ENCODE measurements at places on chromosomes 16 and 17.

DNA sequence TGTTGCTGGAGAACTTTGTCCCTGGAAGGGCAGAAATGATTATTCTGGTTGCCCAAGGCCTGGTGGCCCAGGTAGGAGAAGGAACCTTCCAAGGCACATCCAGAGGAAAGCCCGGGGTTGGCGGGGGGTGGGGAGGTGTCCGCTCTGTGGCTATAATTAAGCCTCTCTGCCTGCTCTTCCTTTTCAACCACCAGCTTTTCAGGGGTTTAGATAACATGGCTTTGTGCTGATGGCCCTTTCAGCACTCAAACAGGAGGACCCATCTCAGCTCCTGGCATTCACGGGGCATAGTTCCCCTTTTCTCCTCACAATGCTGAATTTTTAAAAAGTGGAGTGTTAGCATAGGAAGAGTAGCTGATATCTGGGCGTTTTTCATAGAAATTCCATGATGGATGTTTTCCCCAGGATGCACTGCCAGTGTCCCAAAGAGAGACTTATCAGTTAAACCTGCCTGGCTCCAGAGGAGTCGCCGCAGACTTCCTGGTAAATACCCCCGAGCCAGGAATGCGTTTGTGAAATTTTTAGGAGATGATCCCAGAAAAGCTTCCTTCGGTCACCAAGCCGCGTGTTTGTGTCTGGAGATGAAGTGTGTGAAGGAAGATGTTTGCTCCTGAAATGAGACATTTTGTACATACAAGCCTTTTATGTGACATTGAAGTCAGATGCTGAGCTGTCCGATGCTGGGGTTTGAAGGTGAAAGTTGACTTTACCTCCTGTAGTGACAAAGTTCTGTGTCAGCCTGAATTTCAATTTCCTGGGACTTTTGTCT, 188.5 kb downstream of the MSI2 start:
- DNase-seq: no peak

DNA sequence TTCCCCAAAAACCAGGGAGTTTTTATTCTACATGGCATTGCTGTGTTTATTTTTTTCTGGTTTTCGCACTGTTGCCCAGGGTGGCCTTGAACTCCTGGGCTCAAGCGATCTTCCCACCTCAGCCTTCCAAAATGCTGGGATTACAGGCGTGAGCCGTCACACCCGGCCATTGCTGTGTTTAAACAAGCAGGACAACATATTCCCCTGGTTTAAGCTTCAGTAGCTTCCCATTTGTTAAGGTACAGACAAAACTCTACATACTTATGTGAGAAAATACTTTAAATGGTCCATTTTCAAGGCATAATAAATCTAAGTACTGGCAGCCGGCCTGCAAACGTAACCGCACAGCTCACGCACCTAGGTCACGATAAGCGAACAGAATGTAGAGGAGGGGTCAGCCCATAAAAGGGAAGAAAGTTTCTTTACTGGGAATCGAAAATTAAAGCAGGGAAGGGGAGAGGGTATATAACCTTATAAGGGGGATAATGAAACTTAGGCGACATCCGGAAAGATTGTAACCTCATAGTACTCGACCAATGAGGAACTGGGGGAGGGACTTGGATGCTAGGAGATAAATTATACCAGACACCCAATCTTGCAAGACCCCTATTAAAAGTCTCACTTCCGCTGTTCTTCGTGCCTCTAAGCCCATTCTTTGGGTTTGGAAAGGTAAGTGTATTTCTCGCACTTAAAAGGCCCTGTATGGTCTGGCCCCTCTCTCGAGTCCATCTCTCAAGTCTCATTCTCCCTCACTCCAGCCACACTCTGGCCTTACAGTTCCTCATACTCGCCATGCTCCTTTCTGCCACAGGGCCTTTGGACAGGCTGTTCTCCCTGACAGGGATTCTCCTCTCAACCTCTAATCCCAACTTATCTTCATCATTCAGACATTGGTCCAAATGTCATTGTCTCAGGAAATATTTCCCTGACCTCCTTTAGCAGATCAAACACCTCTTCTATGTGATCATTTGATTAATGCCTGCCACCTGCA, 59.2 kb downstream of the TEX14 start:
- no peak for DNase-seq

DNA sequence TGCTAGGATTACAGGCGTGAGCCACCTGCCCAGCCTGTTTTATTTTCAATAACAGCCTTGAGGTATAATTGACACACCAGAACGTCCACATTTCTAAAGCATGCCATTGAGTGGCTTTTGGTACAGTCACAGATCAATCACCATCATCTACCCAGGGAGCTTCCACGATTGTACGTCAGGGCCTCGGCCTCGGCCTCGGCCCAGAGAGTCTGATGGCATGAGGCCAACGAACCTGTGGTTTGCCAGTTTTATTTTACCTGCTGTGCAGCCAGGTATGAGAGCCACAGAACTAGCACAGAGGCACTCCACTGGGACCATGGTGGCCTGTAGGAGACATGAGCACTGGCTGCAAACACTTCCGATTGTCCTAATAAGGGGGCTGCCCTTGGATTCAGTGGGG, 8.3 kb downstream of the UBALD1 start:
- DNase-seq: no peak

GRCh38 chr17:48001197-48001596, 30.3 kb downstream of the CDK5RAP3 start:
- DNase-seq: no peak

DNA sequence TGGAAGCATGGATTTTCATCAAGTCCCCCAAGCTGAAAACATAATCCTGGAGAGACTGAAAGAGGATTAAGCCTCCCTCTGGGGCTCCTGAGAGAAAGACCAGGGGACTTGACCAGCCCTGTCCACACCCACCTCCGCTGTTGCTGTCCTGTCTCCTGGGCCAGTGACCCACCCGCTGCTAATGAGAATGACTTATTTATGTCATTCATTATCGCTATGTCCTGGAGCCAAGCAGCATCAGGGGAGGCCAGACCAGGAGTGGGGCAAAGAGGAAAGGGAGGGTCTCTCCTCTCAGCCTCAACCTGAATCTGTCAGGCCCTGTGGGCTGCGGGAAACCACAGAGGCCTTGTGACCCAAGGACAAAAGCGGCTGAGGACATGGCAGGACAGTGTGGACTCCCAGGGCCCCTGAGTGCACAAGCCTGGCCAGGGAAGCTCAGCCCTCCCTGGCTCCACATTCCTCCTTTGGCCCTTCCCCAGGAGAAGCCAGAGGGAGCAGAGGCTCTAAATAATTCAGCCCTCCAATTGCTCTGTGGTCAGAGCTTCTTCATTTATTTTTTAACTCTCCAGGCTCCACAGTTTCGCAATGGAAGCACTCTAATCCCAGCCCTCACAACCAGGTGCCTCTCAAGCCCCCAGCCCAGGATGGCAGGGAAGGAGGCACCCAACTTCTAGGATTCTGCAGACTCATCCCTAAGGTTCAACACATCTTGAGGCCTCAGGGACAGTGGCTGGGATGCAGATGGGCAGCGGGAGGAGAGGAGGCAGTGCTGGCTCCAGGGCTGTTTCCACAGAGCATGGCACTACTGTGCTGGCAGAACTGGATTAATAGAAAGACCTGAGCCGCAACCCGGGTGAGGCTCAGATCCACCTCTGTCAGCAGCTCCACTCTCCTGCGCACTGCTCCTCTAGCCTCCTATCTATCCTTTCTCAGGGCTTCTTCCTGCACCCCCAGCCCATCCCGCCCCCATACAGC, 19.1 kb downstream of the CUEDC1 start:
- no peak for DNase-seq

DNA sequence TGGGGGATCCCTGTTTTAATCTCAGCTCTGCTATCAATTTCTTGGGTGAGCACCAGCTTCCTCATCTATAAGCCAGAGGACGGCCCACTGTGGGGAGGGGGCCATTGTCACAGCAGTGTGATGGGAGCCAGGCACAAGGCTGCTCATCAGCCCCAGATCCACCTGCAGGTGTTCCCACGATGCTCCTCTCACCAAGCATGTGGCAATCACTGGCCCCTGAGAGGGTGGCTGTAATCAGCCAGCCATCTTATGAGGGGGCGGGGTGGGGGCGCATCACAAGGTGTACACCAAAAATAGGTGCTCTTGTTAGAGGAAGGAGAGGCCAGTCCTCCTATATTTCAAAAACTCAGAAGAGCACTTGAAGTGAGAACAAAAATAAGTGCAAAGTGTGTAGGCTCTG, 31.2 kb downstream of the HNF1B start:
- DNase-seq: no peak

DNA sequence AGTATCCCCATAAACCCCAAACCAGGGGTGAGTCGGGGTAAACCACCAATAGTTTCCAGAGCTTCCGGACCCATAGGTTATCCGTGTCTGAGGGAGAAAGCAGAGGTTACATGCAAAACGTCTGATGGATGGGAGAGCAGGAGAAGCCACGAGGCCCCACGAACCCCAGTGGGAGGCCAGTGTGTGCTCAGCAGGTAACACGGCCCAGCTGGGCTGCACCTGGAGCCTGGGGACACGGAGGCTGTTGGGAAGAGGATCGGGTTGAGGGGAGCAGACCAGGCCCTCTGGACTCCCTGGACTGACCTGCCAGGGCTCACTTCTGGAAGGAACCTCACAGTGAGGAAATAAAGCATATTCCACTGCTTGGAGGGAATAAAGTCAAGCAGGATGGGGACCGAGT, 78.1 kb downstream of the SEC14L1 start:
- no peak for DNase-seq

- DNase-seq: no peak
These were observed 21.0 kb downstream of the MRM3 start for GRCh38 chr17:802901-803881.

DNA sequence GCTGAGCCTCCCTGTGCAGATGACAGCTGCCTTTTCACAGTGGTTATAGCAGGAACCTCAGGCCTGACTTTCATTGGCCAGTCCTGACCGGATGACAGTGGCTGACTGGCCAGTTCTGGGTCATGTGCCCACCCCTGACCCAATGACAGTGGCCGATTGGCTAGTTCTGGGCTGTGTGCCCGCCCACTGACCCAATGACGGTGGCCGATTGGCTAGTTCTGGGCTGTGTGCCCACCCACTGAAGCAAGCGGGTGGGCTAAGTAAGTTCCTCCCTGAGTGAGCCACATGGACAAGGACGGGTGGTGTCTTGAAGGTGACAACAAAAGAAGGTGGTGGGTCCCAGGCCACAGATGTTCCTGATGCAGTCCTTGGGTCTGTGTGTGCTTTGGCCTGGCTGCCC, 9.5 kb downstream of the DEF8 start:
- DNase-seq: no peak

Data from activated CD4-positive, CD25-positive, alpha-beta regulatory T cell (primary cell).